Stimulated activated CD4-positive, alpha-beta T cell treated with anti-CD3 and anti-CD28 coated beads, TNF-alpha, amount 100 ng/mL, for 24 hours (primary cell): ENCODE measurements at places on chromosomes 2 and 18.
A peak's percentile ranks its signal among the peaks of the same experiment; 100 is the strongest.

DNA sequence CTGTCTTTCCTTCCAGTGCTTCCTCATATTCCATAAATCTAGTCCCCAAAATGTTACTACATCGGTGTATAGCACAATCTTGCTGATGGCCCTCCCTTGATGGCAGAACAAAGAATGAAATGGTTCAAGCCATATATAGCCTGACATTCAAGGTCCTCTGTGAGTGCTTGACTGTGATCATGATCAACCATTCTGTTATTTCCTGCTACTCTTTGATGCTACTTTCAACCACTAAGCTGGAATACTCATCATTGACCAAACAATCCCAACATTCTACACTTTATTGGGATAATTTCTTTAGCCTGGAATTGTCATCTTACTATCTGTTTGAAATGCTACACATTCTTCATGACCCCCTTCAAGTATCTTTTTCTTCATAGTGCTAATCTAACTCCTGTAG, 633.9 kb downstream of the PLCL1 start:
- DNase-seq: no peak

DNA sequence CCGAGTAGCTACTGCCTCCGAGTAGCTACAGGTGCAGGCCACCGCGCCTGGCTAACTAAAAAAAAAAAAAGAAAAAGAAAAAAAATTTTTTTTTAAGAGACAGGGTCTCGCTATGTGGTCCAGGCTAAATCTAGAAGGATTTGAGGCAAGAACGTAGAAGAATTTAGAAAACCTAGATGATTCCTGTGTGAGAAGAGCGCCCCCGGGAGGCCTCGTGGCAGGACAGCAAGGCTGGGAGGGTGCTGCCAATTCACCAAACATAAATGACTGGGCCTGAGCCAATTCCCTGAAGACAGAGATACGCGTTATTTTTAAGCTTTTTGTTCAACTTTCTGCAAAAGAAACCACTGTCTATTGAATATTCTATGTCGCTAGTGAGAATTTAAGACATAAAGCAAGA, 90.1 kb upstream of the TGFA start:
- peak; percentile 15 for DNase-seq

GRCh38 chr2:85792783-85793441, 39.1 kb downstream of the ATOH8 start:
- no peak for DNase-seq

DNA sequence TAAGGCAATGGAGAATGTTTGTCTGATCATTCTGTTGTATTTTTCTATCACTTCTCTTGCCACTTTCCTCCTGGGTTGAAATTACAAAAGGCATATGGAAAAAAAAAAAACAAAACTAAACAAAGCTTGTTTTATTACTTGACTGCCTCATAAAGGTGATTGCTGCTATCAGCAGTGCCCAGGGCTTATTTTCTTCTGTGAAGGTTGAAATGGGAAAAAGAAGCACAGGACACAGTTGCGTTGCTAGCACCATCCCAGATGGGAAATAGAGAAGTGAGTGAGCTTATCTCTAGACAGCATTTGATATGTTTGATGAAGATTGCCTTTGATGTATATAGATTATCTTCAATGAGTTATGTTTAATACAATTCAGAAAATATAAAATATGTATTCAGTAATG, 633.8 kb upstream of the ZNF804A start:
- DNase-seq: no peak
